AML-193 (cell line): ENCODE measurements at places on chromosomes 3 and 15.

DNA sequence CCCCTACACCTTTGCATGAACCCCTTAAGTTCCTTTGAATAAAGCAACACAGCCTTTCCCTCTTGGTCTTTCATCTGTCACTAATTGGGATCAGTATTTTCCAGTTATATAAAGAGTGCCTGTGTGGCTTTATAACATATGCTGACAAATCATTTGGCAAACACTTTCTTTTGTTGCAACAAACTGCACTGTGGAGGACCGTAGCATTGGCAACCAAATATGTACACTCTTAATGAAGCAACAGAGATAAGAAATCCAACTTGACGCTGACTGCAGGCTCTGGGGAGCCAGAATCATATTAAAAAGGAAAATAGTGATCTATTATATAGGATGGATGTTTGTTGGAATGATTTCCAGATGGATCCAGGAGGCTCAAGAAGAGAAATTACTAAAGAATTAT is 120.1 kb upstream of the PRICKLE2 start:
- DNase-seq, result no peak

- no peak for DNase-seq
These were observed 1.0 kb downstream of the CGGBP1 start for GRCh38 chr3:88057630-88058305.

DNA sequence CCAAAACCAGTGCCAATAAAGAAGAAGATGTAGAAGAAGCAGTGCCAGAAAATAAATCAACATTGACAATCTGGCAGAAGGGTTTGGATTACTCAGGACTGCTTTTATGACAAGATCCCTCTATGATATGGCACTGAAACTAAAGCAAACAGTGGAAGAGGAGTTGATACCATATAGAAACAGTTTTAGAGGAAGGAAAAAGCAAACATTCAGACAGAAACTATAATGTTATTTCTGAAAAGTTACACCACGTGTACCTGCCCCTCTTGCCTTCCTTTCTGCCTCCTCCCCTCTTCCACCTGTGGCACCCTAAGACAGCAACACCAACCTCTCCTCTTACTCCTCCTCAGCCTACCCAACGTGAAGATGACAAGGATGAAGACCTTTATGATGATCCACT is 63.0 kb downstream of the SFMBT1 start:
- DNase-seq, result no peak

- no peak for DNase-seq
These were observed 1.9 kb downstream of the TNIK start for GRCh38 chr3:171458071-171458863.

- DNase-seq, result no peak
These were observed 247.4 kb downstream of the SHOX2 start for GRCh38 chr3:157858821-157859220.

GRCh38 chr3:17032407-17033034 is 147.8 kb downstream of the PLCL2 start:
- DNase-seq, result peak; percentile 11

- no peak for DNase-seq
These were observed 49.6 kb downstream of the CHD2 start for GRCh38 chr15:92949604-92950249.

DNA sequence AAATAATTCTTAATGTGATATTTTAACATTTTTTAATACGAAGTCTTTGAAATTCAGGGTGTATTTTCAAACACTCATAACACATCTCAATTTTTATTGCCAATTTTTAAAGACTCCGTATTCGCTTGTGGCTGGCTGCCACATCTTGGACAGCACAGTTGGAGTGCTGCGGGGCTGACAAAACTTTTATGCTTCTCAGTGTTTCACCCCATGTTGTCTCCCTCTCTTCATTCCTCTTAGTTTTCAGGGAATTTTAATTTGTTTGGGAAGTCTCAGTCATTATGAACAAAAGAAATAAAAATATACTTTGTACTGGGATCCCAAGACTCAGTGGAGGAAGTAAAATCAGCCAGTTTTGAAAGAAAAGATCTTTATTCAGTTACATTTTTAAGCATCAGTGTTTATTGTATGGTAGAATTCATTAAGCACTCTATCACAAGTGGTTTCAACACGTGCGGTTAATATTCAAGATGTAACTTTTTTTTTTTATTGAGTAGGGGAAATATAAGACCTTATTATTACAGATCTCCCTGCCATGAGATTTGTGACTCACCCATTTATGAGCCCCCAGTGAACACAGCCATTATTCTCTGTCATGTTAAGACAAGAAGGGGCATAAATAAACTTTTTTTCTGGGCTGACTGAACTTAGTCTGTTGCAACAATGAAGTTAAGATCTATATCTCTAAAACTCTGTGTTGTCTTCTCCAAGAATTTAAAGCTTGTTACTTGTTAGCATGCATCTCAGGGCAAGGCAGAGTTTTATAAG is 26.8 kb downstream of the KAT2B start:
- no peak for DNase-seq

- DNase-seq, result no peak
These were observed 79.0 kb upstream of the MLF1 start for GRCh38 chr3:158491968-158492367.
